ENCODE measurements at places on chromosomes 3 and 15.

GRCh38 chr15:38508647-38509046 lies 54.7 kb downstream of the FAM98B start:
- DNase-seq: no peak

- no peak for DNase-seq
Observed at GRCh38 chr15:51661072-51661471, 20.2 kb upstream of the SCG3 start.

DNA sequence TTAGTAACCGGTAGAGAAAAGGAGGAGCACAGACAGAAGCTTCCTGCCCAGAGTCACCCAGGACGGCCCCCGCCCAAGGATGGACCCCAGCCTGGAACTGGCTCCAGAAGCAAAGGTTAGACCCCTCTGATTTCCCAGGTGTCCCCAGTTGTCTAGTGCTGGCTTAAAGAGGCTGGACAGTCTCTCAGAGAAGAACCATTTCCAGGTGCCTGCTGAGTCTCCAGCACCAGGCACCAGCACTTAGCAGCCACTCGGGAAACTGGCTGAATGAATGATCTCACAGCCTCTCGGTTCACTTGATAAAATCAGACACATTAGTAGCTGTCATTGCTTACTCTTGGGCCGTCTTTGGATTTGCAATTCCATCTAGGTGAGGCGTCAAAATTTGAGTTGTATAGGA lies 139.7 kb upstream of the HES1 start:
- DNase-seq: no peak

- DNase-seq: no peak
Observed at GRCh38 chr15:72047020-72047419, 70.9 kb downstream of the MYO9A start.

DNA sequence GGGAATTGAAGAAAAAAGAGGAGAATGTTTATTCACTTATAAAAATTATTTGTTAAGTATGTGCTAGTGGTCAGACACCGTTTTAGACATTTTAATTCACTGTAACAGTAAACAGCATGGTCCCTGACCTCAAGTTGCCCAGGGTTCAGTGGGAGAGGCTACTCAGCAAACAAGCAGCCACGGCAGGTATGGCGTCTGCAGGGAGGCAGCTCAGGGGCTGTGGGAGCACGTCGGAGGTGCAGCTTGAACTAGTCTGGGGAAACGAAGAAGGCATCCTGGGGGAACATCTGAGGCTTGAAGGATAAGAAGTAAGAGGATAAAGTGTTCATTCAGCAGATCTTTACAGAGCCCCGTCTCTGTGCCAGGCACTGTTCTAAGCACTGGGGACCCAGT lies 66.0 kb downstream of the CRTC3 start:
- DNase-seq: no peak

GRCh38 chr3:108406661-108407206 lies 103.7 kb downstream of the MYH15 start:
- no peak for DNase-seq

DNA sequence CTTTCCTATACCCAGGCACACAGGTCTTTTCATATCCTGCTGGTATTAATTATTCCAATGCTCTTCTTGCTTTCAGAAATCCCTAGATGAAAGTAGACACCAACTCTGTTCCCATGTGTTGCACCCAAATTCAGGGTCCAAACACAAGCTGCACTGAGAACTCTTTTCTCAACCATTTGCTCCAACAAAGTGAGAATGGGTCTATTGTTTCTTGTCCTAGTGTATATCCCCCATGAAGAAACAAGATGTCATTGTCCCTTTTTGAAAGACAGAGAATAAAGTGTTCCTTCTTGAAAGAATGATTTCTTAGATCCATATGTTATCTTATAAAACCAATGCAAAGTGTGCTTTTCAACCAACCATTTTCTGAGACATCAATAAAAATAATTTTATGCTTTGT lies 353.7 kb downstream of the CNTN6 start:
- no peak for DNase-seq

DNA sequence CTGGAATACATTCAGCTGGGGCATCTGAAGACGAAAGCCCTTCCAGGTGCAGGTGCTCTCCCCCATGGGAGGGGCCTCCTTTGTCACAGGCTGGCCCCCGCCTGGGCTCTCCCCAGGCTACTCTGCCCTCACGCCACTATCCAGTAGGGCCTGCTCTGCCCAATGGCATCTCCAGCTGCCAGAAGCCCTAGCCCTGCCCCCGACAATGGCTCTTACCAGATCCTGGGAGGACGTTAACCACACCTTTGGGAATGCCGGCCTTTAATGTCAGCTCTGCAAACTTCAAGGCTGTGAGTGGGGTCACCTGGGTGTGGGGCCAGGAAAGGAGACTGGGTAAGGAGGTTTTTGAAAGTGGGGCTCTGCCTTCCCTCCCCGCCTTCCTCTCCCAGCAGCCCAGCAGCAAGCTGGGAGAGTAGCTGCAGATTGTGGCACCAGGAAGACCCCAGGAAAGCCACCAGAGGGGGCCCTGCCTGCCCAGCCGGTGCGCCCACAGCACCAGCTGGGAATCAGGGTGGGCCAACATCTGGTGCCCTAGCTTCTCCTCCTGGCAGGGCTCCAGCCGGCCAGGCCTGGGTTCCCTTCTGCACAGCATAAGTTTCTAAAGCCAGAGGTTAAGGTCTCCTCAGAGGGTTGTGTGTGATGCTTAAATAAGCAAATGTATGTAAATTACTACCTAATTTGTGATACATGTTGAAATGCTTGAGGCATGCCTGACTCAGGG lies 40.4 kb upstream of the SLC41A3 start:
- DNase-seq: no peak

DNA sequence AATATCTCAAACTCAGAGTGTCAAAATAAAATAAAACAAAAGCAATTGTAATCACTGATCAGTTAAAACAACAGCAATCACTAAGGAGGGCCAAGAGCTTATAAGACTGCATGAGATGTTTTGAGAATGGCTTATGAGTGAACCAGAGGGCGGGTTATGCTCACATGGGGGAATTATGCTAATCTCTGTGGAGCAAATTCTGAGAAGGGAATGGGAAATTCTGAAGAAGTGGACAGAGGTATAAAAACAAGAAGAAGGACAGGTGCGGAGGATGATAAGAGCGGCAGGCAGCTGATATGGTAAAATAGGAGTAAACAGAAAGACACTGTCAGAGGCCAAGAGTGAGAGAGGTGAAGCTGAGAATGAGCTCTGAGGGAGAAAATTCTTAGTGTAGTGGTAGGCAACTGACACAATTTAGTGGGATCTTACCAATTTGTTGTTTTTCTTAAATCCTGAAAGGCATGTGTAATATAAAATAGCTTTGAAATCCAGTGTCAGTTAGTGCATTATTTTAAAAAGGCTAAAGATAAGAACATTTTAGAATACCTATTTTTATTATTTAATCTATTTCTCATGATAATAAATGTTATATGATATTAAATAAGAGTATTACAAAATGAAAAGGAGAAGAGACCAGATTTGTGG lies 133.8 kb downstream of the SPATA16 start:
- no peak for DNase-seq
